ENCODE measurements at places on chromosomes 1 and 21.

DNA sequence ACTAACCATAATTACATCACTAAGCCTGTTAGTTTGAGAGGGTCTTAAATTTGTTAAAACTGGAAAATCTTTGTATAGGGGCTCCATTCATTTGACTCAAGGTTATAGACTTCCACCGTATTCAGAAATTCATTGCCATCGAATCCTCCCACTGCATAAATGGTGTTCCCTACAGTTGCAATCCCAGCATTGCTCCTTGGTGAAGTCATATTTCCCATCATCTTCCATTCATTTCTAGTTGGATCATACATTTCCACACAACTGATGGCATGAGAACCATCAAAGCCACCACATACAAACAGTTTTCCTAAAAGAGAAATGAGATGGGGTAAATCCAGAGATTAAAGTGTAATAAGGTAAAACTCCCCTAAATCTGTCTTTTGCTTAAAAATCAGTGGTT is 19.1 kb downstream of the IVNS1ABP start:
- DNase-seq, result peak; percentile 22

DNA sequence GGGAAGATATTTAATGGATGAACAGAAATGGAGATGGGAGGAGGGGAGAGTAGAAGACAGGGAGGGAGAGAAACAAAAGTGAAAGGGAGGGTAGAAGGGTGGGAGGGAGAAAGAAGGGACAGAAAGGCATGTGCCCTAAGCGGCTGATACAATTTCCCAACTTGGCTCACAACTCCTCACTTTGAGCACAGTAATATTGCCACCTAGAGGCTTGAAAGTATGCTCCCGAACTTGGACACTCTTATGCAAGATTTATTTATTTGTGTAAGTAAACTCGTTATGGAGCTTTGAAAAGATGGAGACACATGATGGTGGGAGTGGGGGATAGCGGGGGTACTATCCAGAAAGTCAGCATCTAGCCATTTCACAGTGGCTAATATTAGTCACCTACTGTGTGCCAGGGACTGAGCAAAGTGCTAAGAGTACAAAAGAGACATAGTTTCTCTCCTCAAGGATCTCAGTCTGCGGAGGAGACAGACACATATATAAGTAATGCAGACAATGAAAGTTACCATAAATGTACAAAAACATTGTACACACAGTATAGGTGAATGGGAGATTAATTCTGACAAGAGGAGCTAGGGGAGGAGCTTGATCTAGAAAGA is 189.7 kb downstream of the SEC16B start:
- peak; percentile 84 for DNase-seq

GRCh38 chr1:223390618-223391017 is 2.6 kb upstream of the CCDC185 start:
- DNase-seq, result no peak

GRCh38 chr1:18440385-18441226 is 40.1 kb upstream of the KLHDC7A start:
- no peak for DNase-seq

- no peak for DNase-seq
Observed at GRCh38 chr21:43881283-43881682, 16.3 kb downstream of the AGPAT3 start.

DNA sequence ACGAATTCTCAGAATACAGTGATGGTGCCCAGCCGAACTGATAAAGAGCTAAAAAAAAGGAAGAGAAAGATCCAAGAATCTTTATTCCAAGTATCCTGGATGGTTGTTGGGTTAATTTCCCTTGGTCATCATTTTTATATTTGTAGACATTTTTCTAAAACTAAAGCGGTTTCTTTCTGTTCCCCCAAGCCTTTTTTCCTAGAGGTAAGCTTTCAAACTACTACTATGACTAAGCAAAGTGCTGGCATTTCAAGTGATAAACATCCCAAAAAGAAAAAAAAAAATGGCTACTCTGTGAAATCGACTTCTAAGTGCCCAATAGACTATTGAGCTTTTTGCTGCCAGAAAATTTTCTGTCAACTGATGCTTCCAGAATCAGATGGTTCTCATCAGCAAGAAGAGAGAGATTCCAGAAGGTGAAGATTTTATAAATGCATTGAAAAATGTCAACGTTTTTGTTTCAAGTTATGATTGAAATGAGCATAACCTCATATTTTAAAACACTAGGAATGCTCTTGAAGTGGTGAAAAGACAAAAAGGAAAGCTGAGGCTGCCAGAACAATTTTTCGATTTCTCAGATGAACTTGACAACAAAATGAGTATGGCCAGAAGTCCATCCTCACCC is 96.1 kb upstream of the ZC3H11B start:
- DNase-seq, result no peak

- DNase-seq, result no peak
Observed at GRCh38 chr1:229619002-229619401, 6.9 kb downstream of the TAF5L start.

- peak; percentile 54 for DNase-seq
Observed at GRCh38 chr1:17611991-17612390, 72.5 kb downstream of the ARHGEF10L start.

GRCh38 chr1:222936042-222936441 is 121.2 kb downstream of the DISP1 start:
- no peak for DNase-seq

GRCh38 chr1:39003281-39003680 is 12.2 kb downstream of the AKIRIN1 start:
- no peak for DNase-seq

- no peak for DNase-seq
Observed at GRCh38 chr1:119715542-119715941, 3.8 kb downstream of the PHGDH start.

DNA sequence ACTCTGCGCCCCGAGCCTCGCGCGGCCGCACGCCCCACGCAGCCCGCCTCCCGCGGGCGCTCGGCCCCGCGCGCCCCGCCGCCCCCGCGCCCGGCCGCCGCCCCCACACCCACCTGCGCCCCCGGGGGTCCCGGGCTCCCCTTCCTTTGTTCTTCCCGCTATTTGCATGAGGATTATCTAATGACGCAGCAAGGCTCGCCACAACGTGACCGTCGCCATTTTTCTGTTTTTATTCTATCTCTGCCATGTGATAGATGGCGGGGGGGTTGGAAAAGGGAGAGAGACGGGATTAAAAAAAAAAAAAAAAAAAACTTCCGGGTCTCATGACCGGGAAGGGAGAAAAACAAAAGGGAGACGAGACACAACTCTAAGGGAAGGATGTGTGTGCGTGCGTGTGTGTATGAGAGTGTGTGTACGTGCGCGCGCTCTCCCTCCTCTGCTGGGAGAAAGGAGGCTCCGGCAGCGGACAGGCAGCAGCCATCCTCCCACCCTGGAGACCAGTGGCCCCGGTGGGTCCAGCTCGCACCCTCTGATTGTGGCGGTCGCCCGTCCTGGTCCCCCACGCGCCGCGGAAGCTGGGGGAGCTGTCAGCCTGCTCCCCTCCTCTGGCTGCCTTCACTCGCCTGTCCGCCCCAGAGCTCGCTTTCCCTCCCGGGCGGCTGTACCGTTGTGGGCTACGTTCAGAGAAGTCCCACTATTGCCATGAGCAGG is 80.4 kb upstream of the AK4 start:
- DNase-seq, result peak; percentile 65

DNA sequence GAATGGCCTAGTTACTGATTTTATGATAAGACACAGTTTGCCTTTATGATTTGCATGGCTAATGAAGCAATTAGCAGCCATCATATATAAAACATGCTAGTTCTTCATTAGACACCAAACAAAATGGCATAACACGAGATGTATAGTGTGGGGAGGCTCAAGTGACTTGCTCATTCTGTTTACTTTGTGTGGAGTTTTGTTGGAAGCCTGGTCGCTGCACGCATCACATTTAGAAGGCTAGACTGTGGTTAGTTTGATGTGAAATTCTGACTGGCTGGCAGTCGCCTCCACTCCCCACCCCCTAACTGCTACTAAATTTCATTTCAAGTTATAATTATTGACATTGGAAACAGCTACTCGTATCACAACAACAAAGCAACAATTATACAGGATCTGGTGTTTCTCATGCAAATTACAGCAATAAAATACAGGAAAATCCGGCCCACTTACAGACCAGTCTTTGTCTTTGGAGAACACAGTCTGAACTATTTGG is 356.1 kb downstream of the LMO4 start:
- peak; percentile 24 for DNase-seq

DNA sequence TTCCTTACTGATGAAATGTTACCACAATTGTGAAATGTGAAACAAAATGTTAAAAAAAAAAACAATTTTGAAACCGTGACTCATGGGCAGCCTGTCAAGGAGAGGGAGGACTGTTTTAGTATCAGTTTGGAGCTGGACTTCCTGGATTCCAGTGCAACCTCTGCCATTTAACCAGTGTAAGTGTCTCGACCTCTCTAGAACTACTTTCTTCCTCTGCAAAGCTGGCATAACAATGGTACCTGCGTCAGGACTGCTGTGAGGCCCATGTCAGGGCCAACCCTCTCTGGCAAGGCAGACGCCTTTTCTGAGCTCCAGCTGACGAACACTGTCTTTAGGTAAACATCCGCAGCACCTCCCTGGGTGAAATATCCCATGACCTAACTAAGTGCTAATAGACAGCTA is 20.9 kb downstream of the URB1 start:
- DNase-seq, result peak; percentile 90

- no peak for DNase-seq
Observed at GRCh38 chr1:116533429-116533820, 37.4 kb downstream of the CD58 start.

- peak; percentile 74 for DNase-seq
Observed at GRCh38 chr1:220274251-220274855, 2.1 kb upstream of the RAB3GAP2 start.

GRCh38 chr21:39034590-39035536 is 148.4 kb downstream of the PSMG1 start:
- DNase-seq, result no peak

- DNase-seq, result no peak
Observed at GRCh38 chr21:33977721-33978369, 62.2 kb upstream of the ATP5PO start.

DNA sequence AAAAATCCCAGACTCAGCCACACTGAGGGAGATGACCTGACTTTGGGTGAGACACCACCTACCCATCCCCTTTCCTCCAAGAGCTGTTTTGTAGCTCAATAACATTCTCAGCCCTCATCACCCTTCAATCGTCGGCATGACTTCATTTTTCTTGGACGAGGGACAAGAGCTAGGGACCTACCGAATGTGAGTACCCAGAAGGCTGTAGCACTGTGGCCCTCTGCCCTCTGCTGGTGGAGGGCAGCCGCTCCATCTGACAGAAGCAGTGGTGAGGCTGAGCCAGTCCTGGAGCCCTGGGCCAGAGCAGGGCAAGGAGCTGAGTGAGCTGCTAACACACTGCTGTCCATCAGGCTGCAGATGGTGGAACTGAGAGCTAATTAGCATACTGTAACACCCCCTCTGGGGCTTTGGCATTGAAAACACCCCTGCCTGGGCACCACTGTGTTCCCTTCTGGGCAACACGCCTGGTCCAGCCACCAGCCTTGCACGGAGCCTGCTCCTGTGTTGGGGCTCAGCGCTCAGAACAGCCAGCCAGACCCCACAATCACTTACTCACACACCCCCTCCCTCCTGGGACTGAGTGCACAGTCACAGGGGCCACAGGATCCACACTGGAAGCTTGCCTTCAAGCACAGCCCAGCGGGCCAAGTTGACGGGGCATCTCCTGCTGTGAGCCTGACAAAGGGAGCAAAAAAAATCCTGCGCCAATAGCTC is 18.3 kb upstream of the ALPL start:
- DNase-seq, result peak; percentile 74

GRCh38 chr1:96722161-96722922 is 758 bp downstream of the PTBP2 start:
- DNase-seq, result peak; percentile 65

DNA sequence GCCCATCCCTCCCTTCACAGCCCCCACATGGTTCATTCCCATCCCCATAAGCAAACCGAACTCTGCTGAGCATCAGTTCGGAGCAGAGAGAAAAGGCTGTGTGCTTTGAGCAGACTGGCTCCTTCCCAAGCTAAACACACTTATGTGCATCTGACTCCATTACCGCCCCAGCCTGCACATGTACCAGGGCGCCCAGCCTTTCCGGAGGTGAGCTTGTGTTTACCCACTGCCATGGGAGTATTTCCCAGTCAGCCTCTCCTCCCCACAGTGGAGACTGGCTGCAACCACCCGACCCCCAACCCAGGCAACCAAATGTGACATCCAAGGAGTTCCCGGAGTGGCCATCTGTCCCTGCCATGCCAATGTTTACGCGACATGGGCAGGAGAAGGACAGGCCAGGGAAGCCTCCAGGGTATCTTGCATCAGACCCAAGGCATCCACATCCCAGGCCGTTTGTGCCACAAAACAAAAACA is 9.4 kb downstream of the TIAM1 start:
- DNase-seq, result peak; percentile 27

DNA sequence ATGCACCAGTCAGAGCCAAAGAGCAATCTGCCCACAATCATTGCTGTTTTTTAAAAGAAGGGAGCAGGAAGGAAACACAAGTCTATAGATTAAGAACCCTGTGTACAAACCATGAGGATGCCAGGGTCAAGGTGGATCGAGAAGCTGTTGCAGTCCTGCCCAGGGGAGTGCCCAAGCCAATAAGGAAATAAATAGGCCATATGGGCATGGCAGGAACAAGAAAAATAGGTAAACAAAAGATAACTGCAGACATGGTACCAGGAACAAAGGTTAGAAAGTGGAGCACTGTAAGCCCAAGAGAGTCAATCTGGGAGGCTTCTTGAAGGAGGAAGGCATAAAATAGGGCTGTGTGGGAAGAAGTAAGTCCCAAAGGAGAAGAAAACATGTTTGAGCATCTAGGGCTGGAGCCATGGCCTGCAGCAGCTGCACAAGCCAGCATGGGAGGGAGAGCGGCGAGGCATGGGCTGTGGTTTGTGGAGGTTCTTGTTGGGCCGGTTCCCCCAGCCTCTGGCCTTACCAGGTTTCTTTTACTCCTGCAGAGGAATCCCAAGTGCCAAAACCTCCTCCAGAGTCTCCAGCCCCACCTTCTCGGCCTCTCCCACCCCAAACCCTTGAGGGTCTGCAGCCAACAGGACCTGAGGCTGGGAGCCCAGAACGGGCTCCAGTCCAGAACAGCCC is 13.6 kb downstream of the INAVA start:
- DNase-seq, result no peak

- DNase-seq, result peak; percentile 88
Observed at GRCh38 chr1:39395357-39395831, 96.0 kb upstream of the BMP8A start.

DNA sequence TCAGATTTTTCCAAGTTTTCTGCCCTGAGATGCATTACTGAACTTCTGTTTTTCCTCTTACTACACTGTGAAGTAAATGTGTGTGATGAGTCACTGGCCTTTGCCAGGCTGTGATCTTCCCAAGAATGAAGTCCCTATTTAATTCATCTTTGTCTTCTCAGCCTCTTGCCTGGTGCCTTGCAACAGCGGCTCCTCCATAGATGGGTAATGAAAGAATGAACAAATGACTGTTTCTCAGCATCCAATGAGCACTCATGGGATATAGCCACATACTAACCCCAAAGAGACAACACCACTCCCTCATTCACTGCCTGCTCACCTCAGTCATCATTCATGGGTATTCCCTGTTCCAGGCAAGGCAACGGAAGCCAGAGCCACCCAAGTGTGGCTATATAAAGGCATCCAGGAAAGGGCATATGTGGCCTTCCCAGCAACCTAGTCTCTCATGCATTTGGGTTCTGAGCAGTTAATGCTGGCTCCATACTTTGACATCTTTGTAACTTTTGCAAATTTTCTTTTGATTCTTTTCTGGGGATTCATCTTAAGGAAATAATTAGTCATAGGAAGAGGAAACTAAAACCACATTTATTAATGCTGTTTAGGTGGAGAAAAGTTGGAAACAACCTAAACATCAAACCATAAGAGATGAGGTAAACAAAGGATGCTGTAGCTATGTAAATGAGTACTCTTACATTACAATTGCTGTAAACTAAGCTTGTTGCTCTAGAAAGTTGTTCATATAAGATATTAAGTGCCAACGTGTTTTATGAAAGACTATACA is 71.9 kb downstream of the HIVEP3 start:
- DNase-seq, result peak; percentile 66
